ENCODE measurements at places on chromosomes 4 and X.

GRCh38 chrX:133640161-133641015 lies 225.1 kb upstream of the GPC4 start:
- no peak for DNase-seq

- no peak for DNase-seq
Measured at GRCh38 chrX:32571579-32571978, 639.8 kb downstream of the DMD start.

GRCh38 chr4:140037353-140038030 lies 116.5 kb downstream of the MAML3 start:
- peak; percentile 70 for DNase-seq

GRCh38 chr4:47490550-47490949 lies 5.5 kb downstream of the ATP10D start:
- DNase-seq = peak; percentile 41

DNA sequence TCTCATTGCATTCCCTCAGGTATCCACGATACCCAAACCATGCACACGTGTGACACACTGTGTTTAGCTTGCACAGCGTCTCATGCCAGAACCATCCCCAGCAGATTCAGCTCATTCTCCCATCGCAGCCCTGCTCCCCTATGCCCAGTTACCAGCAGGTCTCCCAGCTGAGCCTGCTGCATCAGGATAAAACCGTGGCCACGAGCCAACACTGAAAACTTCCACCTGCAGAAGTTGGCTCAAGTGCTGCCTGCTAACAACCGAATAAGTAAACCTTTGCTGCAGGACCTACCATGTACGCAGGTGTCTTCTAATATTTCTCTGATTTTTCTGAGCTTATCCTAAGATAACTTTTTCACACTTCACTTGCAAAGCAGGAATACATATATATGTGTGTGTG lies 120.4 kb upstream of the STS start:
- DNase-seq = no peak

- DNase-seq = no peak
Measured at GRCh38 chr4:17930256-17930655, 91.3 kb downstream of the LCORL start.

DNA sequence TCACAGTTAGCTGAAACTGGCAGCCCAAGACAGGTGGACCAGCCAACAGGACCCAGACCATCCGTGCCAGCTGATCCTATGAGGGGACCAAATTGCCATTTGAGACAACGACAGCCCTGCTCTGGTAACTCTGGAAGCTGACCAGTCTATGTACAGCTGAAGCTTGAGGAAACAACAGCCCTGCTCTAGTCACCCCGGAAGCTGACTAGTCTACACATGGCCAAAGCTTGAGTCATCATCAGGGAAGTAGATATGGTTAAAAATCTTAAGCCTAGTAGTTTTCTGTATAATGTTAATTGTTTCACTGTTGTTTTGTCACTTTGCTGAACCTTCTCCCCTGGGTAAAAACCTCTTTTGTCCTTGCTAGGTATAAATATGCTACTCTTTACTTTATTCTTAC lies 905.4 kb upstream of the NDST4 start:
- peak; percentile 16 for DNase-seq

- DNase-seq = no peak
Measured at GRCh38 chr4:153227469-153228075, 23.3 kb downstream of the TRIM2 start.

DNA sequence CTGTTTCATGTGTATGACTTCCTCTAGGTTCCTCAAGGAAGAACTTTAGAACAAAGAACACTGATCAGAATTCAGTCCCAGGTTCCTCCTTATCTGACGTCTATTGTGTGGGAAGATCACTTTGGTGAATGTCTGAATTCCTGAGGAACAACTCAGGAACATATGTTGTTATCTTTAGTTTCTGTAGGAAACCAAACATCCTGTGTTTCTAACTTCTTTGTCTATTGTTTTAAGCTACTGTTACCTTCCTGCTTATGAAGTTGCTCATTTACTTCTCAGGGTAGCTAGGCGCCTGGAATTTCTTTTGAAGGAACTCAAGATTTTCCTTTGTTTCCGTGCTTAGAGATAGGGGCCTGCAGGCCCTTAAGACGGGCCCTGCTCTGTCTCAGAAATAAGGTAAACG lies 46.2 kb downstream of the MAGEB5 start:
- DNase-seq = no peak

DNA sequence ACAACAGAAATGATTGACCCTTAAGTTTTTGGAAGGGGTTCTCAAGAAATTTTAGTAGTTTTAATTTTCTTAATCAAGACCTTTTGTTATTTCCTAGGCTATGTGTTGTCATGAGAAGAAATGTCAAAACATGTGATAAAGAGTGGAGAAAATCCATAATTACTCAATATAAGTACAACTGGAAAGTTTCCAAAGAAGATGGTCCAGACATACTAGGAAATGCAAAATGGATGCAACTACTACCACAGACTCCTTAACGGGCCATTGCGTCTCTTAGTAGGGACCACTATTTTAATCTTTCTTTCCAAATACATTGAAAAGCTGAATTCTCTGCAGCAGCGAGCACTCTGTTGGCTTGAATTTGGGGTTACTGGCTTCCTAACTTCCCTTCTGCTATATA lies 148.8 kb downstream of the NWD2 start:
- DNase-seq = no peak

DNA sequence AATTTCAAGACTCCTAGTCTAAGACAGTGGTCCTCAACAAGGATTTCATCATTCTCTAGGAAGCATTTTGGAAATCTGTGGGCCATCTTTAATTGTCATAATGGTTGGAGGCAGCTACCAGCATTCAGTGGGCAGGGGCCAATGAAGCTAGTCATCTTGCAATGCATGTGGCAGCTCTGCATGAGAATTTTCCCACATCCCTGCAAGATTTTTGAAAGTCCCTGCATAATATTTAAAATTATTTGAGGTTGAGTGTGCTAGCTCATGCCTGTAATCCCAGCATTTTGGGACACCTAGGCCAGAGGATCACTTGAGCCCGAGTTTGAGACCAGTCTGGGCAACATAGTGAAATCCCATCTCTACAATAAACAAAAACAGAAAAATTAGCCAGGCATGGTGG lies 44.0 kb downstream of the PCYT1B start:
- DNase-seq = no peak

GRCh38 chr4:151887031-151887815 lies 126.4 kb upstream of the GATB start:
- peak; percentile 60 for DNase-seq

GRCh38 chrX:110012818-110013485 lies 10.0 kb downstream of the TMEM164 start:
- no peak for DNase-seq

DNA sequence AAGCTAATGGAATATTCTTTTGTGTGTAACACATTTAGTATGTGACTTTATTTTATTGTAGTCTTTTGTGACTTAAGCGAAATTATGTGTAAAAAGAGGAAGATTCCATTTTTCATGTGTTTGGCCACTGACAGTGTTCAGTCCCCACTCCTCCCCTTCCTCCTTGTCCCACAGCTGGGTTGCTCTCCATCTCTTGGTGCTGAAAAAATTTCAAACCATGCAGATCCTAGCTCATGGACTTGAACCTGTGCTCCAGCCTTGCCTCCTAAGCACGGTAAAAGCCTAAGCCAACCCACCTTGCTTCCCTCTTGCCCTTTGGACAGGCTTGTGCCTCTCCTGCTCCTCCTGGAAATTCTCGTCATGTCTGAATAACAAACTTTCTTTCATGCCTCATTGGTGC lies 2008.5 kb upstream of the TENM3 start:
- DNase-seq = no peak

DNA sequence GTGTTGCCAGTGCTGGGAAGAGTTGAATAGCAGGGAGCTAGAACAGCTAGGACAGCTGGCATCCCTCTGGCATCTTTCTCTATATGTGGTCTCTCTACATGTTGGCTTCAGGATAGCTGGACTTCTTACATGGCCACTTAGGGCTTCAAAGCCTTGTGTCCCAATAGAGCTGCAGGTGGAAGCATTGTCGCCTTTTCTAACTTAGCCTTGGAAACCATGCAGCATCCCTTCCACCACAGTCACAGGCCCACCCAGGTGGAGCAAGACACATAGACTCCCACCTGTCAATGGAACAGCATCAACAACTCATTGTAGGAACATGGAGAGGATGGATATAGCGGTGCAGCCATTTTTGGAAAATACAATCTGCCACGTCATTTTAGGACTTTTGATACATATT lies 149.0 kb downstream of the AASDH start:
- DNase-seq = no peak

DNA sequence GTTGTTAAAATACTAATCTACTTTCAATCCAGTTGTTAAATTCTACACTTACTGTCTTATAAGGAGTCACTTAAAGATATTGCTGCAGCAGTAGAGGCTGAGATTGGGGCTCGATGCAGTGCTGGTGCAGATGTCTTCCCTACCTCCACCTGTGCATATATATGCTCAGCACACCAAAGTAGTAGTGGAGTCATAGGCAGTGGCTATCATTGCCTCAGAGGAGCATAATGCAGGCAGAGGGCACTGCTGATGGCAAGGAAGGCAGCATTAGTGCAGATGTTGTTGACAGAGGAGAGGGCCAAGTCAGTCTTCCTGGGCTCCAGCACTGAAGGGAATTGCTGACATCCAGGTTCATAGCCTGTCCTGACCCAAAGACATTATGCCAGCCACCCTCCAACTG lies 35.1 kb downstream of the INPP4B start:
- DNase-seq = no peak

- DNase-seq = no peak
Measured at GRCh38 chr4:97786306-97786920, 356.9 kb downstream of the STPG2 start.

DNA sequence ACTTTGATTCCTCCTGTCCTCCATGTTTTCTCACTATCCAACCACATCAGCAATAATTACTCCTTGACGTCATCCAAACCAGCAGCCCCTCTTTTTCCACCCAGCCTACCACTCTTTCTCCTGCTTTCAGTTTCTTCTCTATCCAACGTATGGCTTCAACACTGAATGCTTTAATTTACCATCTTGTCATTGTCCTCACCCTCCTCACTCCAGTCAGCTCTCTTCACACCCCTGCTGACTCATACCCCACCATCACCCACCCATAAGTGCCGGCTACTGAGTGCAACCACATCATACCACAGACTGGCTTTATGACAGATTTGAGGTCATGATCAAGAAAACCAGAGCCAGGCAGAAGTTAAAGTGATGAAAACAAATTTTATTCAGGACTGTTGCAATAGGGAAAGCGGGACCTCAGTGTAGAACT lies 9.8 kb upstream of the ANXA5 start:
- peak; percentile 61 for DNase-seq

- no peak for DNase-seq
Measured at GRCh38 chr4:98539741-98540140, 118.7 kb downstream of the TSPAN5 start.

GRCh38 chr4:123858465-123858864 lies 461.9 kb downstream of the SPRY1 start:
- no peak for DNase-seq

- DNase-seq = no peak
Measured at GRCh38 chrX:38181357-38181756, 39.3 kb downstream of the SRPX start.

DNA sequence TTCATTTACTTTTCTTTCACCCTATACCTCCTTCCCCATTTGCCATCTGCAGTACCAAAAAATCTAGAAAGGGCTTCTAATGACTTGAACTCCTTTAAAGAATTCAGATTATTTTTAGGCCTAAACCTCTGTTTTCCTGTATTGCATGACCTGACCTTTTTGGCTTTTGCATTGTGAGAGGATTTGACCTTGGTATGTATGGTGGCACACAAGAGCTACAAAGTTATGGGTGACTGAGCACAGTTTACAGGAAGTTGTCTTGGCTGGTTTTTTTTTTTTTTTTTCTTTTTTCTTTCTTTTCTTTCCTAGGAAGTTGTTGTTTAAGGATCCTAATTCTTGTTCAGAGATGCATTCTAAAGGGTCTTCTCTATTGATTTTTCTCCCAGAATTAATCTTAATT lies 32.0 kb upstream of the MTMR8 start:
- DNase-seq = no peak

GRCh38 chr4:150098214-150098613 lies 20.0 kb downstream of the DCLK2 start:
- DNase-seq = no peak

- DNase-seq = no peak
Measured at GRCh38 chr4:76449833-76450232, 14.8 kb downstream of the SHROOM3 start.

DNA sequence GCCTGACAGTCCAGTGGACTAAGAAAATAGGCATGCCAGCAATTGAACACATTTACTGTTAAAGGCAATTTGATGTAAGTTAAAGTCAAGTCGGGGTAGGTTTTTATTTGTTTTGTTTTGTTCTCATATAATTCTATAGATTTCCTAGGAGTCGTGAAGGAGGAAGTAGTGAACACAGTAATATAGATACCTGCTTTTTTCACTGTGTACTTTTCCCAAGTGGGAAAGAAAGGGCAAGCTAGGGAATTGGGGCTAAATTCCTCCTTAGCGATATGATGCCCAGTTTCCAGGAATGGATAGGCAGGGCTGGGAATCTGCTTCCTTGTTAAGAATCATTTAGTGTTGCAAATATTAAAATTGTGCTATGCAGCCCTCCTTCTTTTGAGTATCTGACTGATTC lies 271.0 kb downstream of the ARHGAP24 start:
- DNase-seq = no peak

Data from Daoy (cell line).